ENCODE measurements at places on chromosomes 1 and 21. TPM values are rescaled to one million over a fixed set of nuclear protein-coding genes. Genes with fewer than 3 reads are reported as not detected.

- H3K27me3 ChIP-seq = no peaks in the 10 kb centered on the region
- no peaks in the 10 kb centered on the region for H3K36me3 ChIP-seq
- no peak overlapping the region for H3K4me3 ChIP-seq
- DNase-seq = no peak
- no peak overlapping the region for H3K27ac ChIP-seq
These were observed 22.5 kb downstream of the XCL1 start for GRCh38 chr1:168598892-168599291.

DNA sequence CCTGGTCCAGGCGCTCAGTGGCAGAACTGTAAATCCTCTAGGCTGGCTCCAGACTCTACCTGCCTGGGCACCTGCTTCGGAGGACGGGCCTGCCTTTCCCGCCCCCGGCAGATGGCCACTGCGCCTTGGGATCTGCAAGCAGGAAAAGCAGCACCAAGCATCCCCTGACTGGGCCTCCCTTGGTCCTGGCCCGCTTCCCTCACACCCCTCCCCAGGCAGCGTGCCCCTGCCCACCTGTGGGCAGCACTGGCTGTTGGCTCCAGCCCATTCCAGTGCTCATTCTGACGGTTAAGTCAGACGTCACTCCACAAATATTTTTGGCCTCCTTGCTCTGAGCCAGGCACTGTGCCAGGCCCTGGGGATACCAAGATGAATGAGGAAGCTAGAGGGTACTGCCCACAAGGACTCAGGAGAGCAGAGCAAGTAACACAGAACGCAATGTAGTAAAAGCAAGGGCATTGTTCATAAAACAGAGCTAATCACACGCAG lies 22.0 kb upstream of the BLACAT1 start:
- no peak for DNase-seq
- H3K36me3 ChIP-seq = no peaks in the 10 kb centered on the region
- no peak overlapping the region for H3K27ac ChIP-seq
- H3K27me3 ChIP-seq = no peaks in the 10 kb centered on the region
- H3K4me3 ChIP-seq = no peak overlapping the region
- H3K4me1 ChIP-seq = no peaks in the 10 kb centered on the region

Gene UCK2
- 22.2 TPM for polyA plus RNA-seq

DNA sequence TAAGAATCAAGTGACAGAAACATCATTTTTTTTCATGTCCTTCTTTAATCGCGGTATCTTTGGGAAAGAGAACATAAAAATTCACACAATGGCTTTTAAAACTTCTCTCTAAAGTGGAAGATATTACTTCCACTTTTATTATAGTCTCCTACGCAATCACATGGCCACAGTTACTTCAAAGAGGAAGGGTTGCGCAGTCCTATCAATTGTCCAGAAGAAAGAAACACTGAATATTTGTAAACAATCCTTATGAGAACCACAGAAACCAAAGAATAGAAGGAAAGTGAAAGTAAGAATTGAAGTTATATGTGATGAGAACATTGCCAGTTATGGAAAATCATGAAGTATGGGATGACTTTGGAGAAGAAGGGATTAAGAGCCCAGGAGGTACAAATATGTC lies 32.6 kb downstream of the CFH start:
- no peaks in the 10 kb centered on the region for H3K27me3 ChIP-seq
- no peak for DNase-seq
- H3K36me3 ChIP-seq = no peaks in the 10 kb centered on the region
- H3K4me3 ChIP-seq = no peak overlapping the region
- H3K4me1 ChIP-seq = no peaks in the 10 kb centered on the region

GRCh38 chr1:43482215-43482614 lies 28.5 kb upstream of the HYI start:
- H3K27ac ChIP-seq = peak overlapping the region; percentile 41
- DNase-seq = peak; percentile 57
- no peaks in the 10 kb centered on the region for H3K36me3 ChIP-seq
- H3K4me3 ChIP-seq = no peak overlapping the region
- H3K27me3 ChIP-seq = no peaks in the 10 kb centered on the region

DNA sequence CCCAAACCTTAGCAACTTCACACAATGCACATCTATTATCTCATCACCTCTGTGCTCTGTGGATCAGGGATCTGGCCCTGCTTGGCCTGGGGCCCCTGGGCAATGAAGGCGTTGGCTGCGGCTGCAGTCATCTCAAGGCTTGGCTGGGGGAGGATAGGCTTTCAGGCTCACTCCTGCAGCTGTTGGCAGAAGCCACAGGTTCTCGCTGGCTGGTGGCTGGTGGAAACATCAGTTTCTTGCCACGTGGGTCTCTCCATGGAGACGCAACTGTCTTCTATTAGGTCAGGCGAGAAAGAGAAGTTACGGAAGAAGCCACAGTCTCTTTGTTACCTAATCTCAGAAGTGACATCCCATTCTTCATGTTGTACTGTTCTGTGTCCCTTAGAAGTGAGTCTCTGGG lies 3.6 kb upstream of the NPPA start:
- no peaks in the 10 kb centered on the region for H3K4me1 ChIP-seq
- H3K27ac ChIP-seq = no peak overlapping the region
- H3K27me3 ChIP-seq = peaks cover 4% of the 10 kb centered on the region
- H3K4me3 ChIP-seq = no peak overlapping the region
- H3K36me3 ChIP-seq = no peaks in the 10 kb centered on the region

DNA sequence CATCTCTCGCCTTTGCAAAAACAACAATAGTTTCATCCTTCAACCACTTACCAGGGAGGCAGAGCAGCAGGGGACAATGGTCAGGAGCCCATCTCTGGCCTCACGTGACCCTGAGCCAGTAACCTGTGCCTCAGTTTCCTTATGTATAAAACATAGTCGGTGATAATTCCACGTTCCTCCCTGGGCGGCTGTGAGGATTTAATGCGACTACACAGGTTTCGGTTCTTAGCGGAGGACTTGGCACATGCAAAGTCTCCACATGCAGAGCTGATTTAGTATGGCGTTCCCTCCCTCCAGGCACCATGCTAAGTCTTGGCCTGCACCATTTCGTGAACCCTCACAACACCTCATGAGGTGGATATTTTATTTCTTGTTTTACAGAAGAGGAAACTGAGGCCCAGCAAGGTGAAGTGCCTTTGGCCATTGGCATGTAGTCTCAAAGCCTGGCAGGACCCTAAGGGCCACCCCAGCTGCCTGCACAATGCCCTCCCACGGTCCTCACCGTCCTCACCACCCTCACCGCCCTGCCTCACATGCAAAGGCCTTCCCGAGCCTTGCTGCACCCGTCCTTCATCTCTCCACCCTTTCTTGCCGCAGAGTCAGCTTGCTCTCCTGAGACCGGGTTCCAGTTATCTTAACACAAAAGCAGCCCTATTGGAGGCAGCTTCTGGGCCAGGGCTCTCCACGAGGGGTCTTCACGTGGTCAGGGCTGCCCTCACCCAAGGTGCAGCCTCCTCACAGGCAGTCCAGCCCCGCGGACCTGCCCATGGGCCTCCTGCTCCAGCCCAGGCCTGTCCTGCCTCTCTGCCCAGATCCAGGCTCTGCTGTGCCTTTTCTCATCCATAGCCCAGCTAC lies 48.9 kb downstream of the SYF2 start:
- H3K4me3 ChIP-seq = no peak overlapping the region
- no peaks in the 10 kb centered on the region for H3K4me1 ChIP-seq
- no peak overlapping the region for H3K27ac ChIP-seq
- no peaks in the 10 kb centered on the region for H3K27me3 ChIP-seq

GRCh38 chr1:23889074-23889473 lies 21.0 kb upstream of the FUCA1 start:
- H3K4me1 ChIP-seq = no peaks in the 10 kb centered on the region
- no peak overlapping the region for H3K4me3 ChIP-seq
- H3K27me3 ChIP-seq = no peaks in the 10 kb centered on the region
- no peak overlapping the region for H3K27ac ChIP-seq
- DNase-seq = no peak

Gene SPATA1
- 0.79 TPM for polyA plus RNA-seq

DNA sequence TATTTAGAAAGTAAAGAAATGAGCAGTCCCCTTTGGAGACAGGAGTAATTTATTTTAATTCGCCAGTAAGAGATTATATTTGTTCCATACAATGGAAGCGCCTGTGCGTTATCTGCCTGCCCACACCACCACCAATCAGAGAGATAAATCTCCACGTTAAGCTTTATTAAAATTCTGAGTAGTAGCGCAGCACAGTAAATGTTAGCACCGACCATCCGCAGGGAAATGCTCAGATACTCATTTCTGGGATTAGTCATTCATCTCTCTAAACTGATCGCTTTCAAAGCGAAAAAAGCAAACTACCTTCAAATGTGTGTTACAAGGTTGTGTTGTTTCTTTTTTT lies 1.2 kb downstream of the ETS2 start:
- peak overlapping the region; percentile 99 for H3K27ac ChIP-seq
- peaks cover 12% of the 10 kb centered on the region for H3K36me3 ChIP-seq
- DNase-seq = no peak
- no peaks in the 10 kb centered on the region for H3K27me3 ChIP-seq

GRCh38 chr1:38152351-38153065 lies 105.9 kb upstream of the POU3F1 start:
- no peaks in the 10 kb centered on the region for H3K4me1 ChIP-seq
- no peaks in the 10 kb centered on the region for H3K36me3 ChIP-seq
- no peak overlapping the region for H3K27ac ChIP-seq
- DNase-seq = peak; percentile 12
- H3K27me3 ChIP-seq = no peaks in the 10 kb centered on the region
- H3K4me3 ChIP-seq = no peak overlapping the region

- H3K27me3 ChIP-seq = peaks cover 3% of the 10 kb centered on the region
- H3K4me3 ChIP-seq = no peak overlapping the region
- no peaks in the 10 kb centered on the region for H3K4me1 ChIP-seq
- DNase-seq = no peak
These were observed 10.2 kb upstream of the DMRTB1 start for GRCh38 chr1:53449021-53449420.

DNA sequence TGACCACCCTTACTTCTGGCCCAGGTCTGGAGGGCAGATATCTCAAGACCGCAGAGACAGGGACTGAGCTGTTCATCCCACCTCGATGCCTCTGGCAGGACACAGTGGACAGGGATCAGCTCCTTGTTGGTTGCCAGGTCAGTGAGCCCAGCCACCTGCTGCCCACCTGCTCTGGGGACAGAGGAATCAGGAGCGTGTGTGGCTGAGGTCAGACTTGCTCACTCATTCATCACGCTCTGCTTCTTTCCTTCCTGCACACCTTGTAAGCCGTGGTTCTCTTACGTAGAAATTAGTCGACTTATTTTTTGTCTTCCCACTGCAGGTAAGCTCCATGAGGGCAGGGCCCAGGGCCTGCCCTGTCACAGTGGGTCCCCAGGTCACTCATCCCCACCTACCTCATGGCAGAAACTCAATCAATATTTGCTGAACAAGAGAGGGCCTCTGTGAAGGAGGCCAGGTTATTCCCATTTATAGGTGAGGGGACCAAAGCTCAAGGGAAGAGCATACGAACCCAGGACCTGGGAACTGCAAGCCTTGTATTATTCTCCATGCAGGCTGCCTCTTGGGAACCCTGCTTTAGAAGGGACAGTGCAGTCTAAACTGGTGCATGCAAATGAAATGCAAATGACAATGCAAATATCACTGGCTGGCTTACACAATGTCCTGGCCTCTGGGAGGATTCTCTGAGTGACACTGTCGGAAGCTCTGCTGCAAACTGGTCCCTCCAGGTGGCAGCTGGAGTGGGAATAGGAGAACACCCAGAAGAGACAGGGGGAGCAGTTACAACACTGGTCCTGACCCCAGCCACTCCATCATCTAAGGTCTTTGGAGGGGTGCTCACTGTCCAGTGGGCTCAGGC lies 58.4 kb upstream of the PAX7 start:
- H3K4me3 ChIP-seq = no peak overlapping the region
- H3K4me1 ChIP-seq = no peaks in the 10 kb centered on the region
- no peak overlapping the region for H3K27ac ChIP-seq
- no peaks in the 10 kb centered on the region for H3K36me3 ChIP-seq
- H3K27me3 ChIP-seq = peaks cover 5% of the 10 kb centered on the region

- no peak overlapping the region for H3K27ac ChIP-seq
- DNase-seq = no peak
- no peaks in the 10 kb centered on the region for H3K36me3 ChIP-seq
- no peak overlapping the region for H3K4me3 ChIP-seq
- H3K4me1 ChIP-seq = no peaks in the 10 kb centered on the region
These were observed 32.0 kb upstream of the EPS15 start for GRCh38 chr1:51551081-51551480.

Gene RCAN3
- polyA plus RNA-seq = 1.9 TPM

Gene OR6K6
- not detected for polyA plus RNA-seq

Gene KRTAP15-1
- polyA plus RNA-seq = not detected

DNA sequence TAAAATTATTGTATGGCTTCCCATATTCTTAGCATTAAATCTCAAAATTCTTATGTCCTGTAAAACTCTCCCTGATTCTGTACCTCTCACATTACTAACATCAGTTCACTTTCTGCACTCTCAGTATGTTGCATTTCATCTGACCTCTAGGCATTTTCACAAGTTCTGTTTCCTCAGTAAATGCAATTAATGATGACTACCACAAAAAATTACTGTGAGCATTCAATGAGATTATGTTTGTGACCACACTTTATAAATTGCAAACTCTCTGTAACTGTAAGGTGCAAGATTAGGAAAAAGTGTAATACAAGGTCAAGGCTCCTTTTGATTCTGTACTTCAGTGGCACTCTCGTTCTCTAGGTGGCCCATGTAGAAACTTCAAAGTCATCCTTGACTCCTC lies 60.4 kb downstream of the LRRC53 start:
- no peaks in the 10 kb centered on the region for H3K27me3 ChIP-seq
- no peak overlapping the region for H3K4me3 ChIP-seq
- no peaks in the 10 kb centered on the region for H3K36me3 ChIP-seq
- no peaks in the 10 kb centered on the region for H3K4me1 ChIP-seq
- H3K27ac ChIP-seq = no peak overlapping the region
- no peak for DNase-seq

DNA sequence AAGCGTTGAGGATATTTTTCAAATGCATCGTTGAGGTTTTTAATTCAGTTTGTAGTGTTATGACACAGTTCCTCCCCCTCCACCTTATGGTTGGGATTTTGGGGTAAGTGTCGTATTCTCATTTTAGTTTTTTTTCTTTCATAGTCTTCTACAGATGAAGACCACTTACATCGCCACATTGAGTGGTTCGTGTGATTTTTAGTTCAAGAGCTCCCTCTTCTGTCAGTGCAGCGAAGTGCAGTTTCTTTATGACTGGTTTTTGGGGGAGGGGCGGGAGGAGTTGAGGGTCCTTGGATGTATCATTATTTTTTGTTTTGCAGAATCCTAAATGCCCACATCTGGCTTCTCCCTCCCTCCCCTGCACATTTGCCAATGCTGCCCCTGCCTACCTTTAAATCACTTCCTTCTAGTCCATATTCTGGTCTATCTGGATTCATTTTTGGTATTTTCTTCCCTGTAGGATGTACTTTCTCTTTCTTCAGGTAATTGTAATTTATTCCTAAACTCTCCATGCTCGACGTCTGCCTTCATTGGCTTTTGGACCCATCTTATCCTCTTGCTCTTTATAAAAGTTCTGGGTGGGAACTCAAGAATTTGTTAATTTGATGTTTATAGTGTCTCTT lies 433.1 kb downstream of the CAMTA1 start:
- H3K4me3 ChIP-seq = no peak overlapping the region
- no peaks in the 10 kb centered on the region for H3K27me3 ChIP-seq
- DNase-seq = peak; percentile 16
- H3K36me3 ChIP-seq = no peaks in the 10 kb centered on the region
- no peaks in the 10 kb centered on the region for H3K4me1 ChIP-seq

All from small intestine (tissue), 16 donors.